CD4-positive, CD25-positive, alpha-beta regulatory T cell (primary cell): ENCODE measurements at places on chromosomes 16 and 17. TPM values are rescaled to one million over a fixed set of nuclear protein-coding genes. Genes with fewer than 3 reads are reported as not detected.

DNA sequence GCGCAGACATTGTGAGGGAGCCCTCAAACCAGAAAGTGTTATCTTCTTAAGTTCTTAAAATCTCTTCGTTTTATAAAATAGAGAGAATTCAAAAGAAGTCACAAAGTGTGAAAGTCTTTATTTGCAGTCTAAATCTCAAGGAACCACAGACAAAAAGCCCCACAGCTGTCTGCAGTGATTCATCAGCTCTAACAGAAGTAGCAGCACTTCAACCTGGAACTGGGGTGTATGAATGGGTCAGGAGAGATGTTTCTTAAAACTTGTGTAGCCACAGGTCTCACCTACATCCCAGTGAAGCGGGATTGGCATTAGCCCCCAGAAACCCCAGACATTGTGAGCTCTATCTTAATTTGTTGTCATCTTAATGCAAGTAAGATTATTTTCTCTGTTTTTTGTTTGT, 61.1 kb downstream of the CDYL2 start:
- no peak for DNase-seq

GRCh38 chr17:62724398-62725146, 83.5 kb downstream of the MARCHF10 start:
- peak; percentile 89 for DNase-seq

- no peak for DNase-seq
These were observed 4.0 kb downstream of the FBXO39 start for GRCh38 chr17:6780001-6780400.

DNA sequence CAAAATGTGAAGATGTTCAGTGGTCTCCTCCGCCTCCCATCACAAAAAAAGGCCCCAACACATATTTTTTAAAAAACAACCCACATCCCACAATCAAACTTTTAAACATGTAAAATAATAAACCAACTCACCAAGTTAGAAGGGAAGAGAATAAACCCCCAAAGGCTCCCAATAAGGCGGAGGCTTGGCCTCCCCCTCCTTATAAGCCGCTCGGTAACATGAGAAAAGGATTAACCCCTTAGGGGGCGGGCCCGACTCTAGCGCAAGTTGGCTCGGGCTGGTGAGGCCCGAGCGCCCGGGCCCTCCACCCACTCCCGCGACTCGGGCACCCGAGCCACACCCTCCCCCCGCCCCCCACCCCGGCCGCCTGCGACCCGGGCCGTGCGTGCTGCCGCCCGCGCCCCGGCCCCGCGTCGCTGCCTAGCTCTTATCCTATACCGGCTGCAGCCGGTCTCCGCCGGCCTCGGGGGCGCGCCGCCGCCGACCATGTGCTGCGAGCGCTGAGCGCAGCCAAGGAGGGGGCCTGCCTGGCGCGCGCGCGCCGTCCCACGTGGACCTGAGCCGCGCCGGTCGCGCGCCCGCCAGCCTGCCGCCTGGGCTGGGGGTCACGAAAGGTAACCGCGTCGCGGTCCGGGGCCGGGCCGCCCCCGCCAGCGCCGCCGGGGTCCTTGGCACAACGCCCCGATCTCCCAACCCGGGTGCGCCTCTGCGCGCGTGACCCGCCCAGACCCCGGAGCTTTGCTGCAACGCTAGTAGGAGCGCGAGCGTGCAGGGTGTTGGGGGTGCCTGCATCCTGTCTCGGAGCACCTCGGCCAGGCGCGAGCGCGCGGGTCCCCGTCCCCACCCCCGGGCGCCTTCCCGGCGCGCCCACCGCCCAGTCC, at the start of the genes ARSG and SLC16A6:
ARSG (plus strand) TSS at position 541 of the 881 bp plus-strand sequence. CDS start 15,999 bp downstream, outside the sequence.
SLC16A6 (minus strand) TSS at position 173 of the 881 bp plus-strand sequence. CDS start 12,807 bp downstream, outside the sequence.
- peak; percentile 86 for DNase-seq

- peak; percentile 89 for DNase-seq
These were observed 25.0 kb downstream of the HOXB1 start for GRCh38 chr17:48505788-48506187.

DNA sequence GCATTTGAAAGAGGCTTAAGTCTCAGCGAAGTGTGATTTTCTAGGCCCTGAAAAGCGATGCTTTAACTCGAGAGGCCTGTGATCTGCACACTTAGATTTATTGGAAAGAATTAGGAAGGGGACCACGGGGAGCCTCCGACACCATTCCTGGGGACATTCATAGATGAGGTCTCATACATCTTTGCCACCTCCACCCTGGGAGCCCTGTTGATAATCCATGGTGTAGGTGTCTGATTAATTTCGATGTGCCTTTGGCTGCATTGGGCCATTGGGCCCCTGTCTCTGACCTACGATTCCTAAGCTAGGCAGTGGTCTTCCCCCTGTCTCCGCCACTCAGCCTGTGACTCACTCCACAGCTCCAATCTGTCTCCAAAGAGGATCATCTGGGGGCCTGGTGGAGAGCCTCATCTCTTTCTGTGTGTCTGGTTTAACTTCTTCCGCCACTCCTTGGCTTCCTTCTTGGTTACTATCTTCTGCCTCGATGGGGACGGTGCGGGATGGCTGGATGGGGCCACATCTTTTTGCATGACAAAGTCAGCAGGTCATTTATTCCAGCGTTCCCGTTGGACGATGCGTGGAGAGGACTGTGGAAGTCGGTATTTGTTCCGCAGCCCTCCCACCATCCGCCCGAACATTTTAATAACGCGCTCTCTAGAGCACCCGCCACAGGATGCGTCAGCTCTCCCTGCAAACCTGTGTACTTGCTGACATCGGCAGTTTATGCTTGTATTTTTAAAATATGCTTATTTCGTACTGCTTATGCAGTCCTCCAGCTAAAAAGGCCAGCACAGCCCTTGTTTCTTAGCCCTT, 109.3 kb downstream of the IRX3 start:
- no peak for DNase-seq

DNA sequence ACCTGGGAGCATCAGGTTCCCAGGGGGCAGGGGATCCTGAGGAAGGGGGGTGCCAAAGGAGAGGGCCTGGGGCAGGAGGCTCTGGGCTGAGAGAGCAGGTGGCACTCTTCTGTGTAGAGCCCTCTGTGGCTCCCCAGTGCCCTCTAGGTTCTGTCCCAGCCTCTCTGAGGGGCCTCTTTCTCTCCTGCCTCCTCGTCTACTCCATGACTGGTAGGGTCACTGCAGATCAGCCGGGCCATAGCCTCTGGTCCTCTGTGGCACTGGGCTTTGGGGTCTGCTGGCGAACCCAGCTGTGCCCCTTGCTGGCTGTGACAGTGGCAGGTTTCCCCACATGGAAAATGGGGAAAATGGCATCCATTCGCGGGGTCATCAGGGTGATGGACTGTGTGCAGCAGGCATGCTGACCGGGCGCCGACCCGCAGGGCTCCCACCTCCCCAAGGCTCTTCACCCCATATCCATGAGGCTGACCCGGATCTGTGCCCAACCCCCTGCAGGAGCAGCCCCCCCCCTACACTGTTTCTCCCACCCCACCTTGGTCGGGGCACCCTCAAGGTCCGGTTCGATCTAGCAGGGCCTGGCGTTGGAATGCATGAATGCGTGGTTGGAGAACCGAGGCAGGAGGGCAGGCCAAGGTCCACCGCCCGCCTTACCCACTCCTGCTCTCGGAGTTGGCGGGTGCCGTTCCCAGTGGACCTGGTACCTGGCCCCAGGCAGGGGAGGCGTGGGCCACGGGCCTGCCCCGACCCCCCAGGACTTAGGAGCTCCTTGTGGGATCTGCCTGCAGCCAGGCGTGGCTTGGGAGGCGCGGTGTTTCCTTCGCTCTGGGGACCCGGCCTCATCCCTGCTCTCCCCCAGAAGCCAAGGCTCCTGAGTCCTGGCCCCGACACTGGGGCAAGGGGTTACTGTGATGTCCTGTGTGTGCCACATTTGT, 6.5 kb downstream of the GLIS2 start:
- DNase-seq: no peak

- DNase-seq: no peak
These were observed 25.2 kb upstream of the ABCC3 start for GRCh38 chr17:50609380-50610074.

DNA sequence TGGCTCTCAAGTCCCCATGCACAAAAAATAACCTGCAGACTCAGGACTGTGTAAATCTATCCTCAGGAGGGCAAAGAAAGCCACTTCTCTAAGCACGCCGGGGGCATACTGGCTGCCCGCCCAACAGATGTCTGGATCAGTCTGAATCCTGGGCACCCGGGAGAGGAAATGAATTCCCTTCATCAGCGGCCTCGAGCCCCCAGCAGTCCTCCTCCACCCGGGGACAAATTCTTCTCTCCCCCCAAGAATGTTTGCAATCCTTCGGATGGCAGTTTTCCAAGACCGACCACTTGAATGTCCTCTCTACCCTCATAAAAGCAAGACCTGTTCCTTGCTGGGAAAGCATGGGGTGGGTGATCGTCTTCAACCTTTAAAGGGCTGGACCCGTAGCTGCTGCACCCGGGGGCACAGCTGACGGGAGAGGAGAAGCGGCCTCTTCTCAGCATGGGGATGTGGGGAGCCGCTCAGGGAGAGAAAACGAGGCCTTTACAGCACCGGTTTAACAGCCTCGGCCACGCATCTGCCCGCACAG, 9.4 kb upstream of the MAP2K3 start:
- no peak for DNase-seq

MYO15B gene
- 0.99 TPM for polyA plus RNA-seq

NXN gene
- 0.44 TPM for polyA plus RNA-seq

RASL10B gene
- polyA plus RNA-seq: 0.14 TPM

PIMREG gene
- polyA plus RNA-seq: 0.41 TPM
